ENCODE measurements at places on chromosomes 12 and 14.
A peak's percentile ranks its signal among the peaks of the same experiment; 100 is the strongest.

DNA sequence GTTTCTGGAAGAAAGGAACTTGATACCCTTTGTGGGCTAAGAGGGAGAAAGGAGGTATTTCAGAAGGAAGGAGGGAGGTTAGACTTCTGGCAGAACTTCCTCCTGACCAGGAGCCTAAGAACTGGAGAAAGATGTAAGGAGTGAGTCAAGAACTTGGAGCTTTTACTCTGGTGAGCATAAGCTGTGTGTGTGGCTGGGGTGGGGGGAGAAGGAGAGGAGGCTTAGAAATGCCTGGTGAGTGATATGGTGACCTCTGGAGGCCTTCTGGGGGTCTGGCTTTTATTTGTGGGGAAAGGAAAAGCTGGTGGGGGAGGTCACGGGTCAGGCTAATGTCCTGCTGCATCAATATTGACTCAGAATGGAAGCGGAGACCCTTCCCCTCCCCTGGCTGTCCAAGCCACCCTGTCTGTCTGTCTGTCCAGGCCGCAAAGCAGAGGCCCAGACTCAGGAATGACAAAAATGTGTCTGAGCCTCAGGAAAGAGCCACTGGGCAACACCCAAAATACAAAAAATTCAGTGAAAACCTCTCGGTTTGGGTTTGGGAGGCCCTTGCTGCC lies 4.8 kb downstream of the LRP1 start:
- DNase-seq = no peak

DNA sequence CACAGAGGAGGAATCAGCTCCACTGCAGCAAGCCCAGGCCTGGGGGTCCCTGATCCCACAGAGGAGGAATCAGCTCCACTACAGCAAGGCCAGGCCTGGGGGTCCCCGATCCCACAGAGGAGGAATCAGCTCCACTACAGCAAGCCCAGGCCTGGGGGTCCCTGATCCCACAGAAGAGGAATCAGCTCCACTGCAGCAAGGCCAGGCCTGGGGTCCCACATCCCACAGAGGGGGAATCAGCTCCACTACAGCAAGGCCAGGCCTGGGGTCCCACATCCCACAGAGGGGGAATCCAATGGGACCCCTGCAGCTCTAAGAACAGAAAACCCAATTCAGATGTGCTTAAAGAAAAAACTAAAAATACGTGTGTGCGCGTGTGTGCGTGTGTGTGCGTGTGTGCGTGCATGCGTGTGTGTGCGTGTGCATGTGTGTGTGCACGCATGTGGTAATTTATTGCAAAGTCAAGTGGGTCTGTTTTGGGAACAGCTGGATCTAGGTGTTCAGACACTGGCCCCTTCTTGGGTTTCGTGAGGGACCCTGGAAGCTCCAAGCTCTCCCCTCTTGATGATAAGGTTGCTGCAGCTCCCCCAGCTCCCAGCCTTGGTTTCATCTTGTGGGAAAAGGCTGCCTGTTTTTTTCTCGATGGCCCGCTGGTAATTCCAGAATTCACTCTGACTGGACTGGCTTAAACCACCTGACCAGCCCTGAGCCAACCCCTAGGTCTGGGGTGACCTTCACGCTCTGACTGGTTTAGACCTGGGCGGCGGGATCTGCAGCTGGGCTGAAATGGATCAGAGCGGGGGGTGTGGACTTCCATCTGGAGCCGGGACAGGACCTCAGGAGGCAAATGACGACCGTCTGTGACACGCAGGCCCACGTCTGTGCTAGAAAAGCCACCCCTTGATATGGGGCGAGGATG lies 47.1 kb downstream of the GALNT9 start:
- no peak for DNase-seq

DNA sequence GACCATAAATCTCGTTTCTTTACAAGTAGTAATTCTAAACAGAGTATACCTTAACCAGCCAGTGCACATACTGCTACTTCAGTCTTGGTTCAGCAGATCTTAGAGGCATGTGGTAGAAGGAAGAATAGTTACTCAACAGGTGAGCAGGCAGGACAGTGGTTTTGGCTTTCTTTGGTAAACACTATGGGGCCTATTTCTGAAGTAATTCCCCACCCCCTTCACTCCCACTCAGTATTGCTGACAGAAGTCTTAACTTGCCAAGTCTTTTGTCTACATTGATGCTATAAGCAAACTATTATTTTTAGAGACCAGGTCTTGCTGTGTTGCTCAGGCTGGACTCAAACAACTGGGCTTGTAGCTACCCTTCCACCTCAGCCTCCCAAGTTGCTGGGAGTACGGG lies 68.5 kb downstream of the FBXO34 start:
- DNase-seq = no peak

DNA sequence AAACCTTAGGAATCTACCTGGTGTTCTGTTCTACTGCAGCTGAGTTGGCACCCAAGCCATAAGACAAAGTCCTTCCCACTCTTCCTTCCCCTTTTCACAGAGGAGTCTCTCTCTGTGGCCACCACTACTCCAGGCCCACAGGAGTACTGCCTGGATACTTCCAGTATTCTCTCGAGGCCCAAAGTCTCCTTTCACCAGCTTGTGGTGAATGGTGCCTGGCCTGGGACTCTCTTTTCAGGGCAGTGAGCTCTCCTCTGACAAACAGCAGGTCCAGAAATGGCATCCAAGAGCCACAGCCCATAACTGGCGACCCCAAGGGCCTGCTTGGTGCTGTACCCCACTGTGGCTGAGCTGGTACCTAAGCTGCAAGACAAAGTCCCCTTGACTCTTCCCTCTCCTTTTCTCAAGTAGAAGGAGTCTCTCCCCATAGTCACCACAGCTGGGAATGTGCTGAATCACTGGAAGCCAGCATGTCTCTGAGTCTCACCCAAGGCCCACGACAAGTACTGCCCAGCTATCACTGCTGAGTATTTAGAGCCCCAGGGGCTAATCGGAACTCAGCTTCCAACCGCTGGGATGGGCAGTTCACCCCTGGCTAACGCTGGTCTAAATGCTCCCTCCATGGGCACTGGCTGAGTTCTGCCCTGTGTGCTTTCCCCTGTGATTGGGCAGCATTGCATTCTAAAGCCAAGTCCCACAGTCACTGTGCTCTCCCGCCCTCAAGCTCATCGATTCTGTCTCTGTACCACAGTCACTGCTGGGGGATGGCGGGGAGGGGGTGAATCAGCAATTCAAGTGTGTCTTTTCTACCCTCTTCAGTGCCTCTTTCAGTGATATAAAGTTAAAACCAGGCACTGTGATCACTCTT lies 6.1 kb downstream of the A2ML1 start:
- no peak for DNase-seq

GRCh38 chr14:94531187-94531586 lies 21.9 kb upstream of the SERPINA12 start:
- no peak for DNase-seq

- DNase-seq = no peak
These were observed 30.3 kb downstream of the WBP11 start for GRCh38 chr12:14772946-14773345.

DNA sequence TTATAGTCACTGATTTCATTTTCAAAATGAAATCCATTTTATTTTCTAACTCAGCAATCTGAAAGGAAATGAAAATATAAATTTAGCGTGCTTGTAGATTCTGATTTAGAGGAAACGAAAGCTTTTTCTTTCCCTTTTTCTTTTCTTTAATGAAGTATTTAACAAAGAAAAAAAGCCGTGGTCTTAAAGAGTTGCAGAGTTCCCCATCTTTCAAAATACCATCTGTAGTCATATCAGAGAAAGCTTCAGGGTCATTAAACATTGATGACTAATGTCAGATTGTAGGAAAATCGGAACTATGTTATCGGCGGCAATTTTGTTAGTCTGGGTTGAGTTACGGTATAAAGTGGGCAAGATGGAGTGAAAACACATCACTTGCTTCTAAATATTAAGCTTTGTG lies 32.3 kb downstream of the DRAM1 start:
- DNase-seq = no peak

DNA sequence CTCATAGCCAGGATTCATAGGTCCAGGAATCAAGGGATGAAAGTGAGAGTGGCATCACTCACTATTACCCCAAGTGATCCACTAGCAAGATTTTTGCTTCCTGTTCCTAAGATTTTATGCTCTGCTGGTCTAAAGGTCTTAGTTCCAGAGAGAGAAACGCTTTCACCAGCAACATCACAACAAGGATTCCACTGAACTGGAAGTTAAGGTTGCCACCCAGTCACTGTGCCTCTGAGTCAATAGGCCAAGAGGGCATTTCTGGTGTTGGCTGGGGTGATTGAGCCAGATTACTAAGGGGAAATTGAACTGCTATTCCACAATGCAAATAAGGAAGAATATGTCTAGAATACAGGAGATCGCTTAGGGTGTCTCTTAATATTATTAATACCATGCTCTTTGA lies 142.5 kb upstream of the ARID2 start:
- no peak for DNase-seq

- no peak for DNase-seq
These were observed 24.7 kb downstream of the SYNE2 start for GRCh38 chr14:63877550-63877939.

DNA sequence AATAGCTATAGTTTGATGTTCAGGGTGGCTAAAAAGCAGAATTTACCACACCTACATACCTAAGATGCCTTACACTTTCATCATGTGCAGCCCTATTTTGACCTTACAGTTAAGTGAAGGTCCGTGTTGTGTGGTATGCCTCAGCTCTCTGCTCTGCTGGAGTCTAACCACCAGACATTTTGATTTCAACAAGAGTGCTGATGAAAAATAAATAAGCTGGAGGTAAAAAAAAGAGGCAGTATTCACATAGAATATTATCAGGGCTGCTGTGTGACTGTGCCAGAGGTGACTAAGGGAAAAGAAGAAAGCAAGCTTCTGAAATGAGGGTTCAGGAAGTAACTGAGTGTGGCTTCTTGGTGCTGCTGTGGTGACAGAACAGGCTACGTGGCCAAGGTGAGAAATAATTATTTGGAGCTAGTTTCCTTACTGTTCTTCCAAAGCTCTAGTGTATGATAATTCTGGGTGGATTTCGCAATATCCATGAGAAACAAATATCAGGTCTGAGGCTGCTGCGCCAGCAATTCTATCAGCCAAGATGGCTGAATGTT lies 188.8 kb downstream of the STXBP6 start:
- DNase-seq = no peak

GRCh38 chr14:41868396-41868795 lies 261.7 kb downstream of the LRFN5 start:
- DNase-seq = no peak

- peak; percentile 99 for DNase-seq
These were observed 6.2 kb downstream of the DUSP6 start for GRCh38 chr12:89345830-89346740.

DNA sequence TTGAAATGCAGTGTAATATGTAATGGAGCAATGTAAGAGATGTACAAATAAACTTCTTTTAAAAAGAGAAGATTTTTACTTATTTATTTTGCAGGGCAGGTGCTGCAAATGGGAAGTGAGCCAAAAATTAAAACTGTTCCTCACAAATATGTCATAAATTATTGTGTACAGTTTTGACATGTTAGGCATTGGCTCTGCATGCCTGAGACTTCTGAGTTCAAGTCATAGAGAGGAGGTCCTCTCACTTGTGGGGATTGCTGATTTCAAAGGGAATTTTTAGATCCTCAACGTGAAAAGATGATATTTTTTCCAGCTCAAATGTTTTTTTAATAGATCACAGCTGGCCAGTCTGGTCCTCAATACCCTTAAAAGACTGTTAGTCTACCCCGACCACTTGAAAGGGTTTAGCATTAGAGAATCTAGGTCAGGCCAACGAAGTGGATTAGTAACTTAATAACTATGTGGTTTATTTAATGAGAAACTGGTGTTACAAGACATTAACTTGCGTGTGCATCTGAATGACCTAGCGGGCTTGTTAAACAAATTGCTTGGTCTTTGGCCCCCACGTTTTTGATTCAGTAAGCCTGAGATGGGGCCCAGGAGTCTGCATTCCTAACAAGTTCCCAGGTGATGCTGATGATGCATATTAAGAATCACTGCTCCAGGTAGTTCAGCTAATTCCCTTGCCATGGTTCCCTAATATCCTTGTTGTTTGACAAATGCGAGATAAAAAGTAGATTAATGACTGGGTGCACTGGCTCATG lies 30.9 kb upstream of the WDR89 start:
- no peak for DNase-seq

GRCh38 chr12:107126796-107127481 lies 33.6 kb upstream of the CRY1 start:
- DNase-seq = peak; percentile 62

DNA sequence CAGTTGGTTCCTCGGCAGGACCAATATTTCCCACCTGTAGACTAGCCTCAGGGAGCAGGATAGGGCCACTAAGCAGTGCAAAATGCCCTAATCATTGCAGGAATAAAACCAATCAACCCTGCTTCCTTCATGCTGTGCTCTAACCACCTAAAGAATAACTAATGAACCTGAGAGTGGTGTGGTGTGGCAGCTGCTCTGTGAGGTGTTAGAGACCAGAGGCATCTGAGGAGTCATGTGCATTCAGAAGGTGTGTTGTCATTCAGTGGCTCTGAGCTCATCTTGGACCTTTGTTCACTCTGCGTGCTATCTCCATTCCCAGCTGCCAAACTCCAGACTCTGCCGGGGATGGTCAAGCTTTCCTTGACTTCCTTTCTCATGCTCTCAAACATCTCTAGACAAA lies 136.7 kb upstream of the EGLN3 start:
- no peak for DNase-seq

DNA sequence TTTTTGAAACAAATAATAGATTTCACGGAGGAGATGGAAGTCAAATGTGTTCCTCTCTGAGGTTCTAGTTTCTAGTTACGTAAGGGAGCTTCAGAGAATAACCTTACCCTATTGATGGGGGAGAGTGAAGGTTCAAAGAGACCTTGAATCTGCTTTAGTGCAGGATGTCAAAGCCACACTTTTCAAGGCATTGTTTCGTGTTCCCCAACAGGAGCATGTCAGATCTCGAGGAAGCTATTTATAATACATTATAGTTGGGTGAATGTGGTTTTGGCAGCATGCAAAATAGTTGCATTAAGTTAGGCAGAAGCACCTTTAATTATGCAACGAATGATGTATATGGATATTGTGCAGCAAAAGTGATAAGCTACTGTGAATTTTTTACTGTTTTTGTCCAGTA lies 614.9 kb downstream of the SLC16A7 start:
- DNase-seq = no peak

- DNase-seq = no peak
These were observed 24.3 kb downstream of the C12orf76 start for GRCh38 chr12:110024051-110024450.

GRCh38 chr12:53930591-53931255 lies 7.9 kb upstream of the HOXC13 start:
- DNase-seq = no peak

Data from KBM-7 (cell line).